ENCODE measurements at places on chromosomes 5 and 9.

- no peak for DNase-seq
These were observed 24.3 kb downstream of the BOD1 start for GRCh38 chr5:173592050-173592669.

DNA sequence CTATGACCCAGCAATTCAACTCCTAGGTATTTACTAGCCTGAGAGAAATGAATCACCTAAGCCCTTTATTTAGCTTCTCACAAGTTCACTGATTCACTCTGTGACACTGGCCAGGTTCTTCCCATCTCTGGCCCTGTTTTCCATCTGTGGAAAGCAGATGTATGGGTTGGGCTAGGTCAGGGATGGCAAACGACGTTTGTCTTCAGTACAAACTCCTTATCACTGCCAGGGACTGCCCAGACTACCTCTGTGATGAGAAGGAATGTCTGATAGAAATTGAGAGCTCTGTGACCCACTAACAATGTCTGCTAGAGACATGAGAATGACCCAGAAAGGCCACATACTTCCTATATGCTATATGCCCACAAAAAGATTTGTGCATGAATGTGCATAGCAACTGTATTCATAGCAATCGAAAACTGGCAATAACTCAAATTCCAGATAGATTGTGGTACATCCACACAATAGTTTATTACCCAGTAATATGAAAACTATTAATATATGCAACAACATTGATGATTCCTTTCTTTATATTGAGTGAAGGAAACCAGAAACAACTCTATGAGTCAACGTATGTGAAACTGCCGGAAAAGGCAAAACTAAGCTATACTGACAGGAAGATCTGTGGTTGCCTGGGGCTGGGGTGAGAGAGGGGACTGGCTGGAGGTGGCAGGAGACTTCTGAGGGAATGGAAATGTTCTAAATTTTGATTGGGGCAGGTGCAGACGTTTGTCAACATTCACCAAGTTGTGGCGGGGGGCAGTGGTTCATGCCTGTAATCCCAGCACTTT lies 32.0 kb upstream of the ADAM19 start:
- DNase-seq = no peak

- DNase-seq = no peak
These were observed 2.9 kb downstream of the EDIL3 start for GRCh38 chr5:84381502-84382362.

DNA sequence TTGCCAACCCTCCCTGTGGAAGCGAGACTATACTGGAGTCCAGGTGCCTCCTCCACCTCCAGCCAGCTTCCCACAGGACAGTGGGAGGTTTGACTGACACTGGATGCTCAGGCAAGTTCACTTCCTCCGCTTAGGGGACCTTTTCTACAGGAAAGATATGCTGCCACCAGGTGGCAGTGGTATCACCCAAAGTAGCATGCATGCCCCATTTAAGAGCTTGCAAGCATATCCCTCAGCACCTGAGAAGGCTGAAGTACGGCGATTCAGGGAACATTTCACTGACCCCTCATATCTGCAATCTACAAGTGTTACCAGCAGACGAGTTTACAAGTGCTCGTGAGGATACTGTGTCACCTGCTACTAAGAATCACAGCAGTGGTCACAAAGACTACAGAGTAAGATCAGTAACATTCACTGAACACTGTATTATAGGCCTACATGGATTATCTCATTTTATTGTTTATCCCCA lies 75.5 kb downstream of the KLHL3 start:
- DNase-seq = peak; percentile 86

GRCh38 chr5:133895979-133896845 lies 72.2 kb downstream of the C5orf15 start:
- DNase-seq = no peak

GRCh38 chr9:86685556-86685955 lies 261.8 kb downstream of the GAS1 start:
- no peak for DNase-seq

DNA sequence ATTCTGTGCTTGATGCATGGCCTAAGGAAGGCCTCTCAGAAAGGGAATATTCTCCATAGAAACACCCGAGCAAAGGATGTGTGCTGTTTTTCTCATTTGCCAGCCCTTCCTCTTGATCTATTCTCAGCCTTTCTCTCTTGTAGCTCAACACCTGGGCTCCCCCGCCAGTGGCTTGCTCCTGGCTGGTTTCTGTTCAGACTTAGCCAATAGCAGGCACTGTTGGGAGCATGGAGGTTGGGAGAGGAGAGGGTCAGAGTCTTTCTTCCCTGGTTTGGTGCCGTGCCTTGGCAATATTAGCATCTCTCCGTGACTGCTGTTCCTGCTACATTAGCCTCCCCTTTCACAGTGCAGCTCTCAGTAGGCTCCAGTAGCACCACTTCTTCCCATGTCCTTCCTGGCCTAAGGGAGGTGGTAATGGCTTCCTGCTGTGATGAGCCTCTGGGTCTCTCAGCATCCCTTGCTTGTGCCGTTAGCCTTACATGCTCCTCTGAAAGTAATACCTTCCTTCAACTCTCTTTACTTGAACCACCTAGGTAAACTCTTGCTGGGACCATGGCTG lies 269.7 kb upstream of the GAS1 start:
- DNase-seq = no peak

DNA sequence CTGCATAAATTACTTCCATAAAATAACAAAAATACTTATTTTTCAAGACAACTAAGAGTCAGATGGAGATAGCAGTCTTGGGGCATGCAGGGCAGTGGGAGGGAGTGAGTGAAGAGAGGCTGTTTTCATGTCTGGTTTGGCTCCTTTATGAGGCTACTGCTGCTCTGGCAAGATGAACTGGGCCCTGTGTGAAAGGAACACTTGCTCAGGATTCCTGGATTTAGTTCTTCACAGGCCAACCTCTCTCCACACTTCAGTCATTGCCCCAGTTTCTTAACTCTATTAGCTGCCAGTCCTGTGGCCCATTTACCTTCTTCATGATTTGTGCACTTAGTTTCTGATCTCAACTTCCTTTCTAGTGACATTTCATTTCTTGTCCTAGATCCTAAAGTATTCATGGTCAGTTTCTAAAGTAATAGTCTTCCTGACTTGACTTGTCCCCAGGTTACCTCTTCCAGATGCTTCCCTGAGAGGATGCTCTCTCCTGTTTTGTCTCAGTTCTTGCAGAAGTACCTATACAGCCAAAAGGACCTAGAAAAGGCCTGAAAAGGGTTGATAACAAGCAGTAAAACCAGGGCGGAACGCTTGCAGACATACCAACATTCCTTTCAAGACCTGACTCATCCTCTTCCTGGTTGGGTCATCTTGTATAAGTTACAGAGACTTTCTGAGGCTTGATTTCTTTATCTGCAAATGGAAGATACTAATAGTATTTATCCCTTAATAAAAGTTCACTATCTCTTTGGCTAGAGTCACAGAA lies 77.0 kb upstream of the ZFAND5 start:
- no peak for DNase-seq

DNA sequence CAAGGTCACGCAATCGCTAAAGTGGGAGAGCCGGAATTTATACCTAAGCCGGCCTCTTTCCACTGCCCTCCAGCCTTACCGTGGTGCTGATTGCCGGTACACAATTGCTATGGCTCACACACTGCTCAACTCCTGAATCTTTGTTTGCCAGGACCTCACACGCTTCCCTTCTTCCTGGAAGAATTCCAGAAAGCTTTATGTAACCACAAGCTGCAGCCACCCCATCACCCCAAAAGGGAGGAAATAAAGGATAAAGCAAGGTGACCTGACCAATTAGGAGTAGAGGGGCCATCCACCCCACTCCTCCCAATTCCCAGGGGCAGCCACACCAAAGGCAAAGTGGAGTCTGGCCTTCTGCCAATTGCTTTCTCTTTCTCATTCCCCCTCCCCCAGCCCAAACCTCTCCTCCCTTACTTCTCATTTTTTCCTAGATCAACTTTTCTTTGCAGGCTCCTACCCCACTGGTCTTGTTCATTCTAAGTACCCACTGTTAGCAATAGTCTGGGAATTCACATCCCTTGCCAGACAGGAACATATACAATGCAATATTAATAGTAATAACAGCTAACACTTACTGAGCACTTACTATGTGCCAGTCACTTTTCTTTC lies 18.0 kb upstream of the CDC23 start:
- DNase-seq = no peak

GRCh38 chr9:82410306-82410705 lies 421.7 kb downstream of the SPATA31D1 start:
- no peak for DNase-seq

DNA sequence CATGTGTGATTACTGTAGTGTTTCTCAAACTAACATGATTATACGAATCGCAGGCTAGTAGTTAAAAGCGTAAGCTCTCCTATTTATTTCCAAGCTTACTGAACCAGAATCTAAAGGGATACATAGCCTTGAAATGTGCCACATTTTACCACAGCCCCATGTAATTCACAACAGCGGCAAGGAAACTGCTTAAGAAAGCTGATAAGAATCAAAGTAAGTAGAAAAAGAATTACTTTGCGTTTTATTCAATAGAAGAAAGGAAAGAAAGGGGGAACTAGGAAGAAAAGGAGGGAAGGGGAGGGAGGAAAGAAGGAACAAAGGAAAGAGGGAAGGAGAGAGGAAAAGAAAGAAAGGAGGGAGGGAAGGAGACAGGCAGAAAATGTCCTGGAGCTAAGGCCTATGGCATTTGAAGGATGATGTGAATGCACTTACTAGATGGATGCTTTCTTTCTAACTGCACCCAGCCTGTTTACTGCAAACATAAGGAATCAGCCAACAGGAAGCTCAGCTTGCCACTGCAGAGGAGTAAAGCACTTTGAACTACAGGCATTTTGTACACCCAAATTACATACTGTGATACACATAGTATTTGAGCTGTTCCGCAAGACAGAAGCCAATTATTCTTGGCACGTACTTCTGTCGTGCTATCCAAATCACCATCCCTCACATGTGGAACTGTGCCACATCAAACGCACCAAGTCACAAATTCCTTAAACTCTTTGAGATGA lies 521.7 kb downstream of the RAB3C start:
- DNase-seq = no peak

DNA sequence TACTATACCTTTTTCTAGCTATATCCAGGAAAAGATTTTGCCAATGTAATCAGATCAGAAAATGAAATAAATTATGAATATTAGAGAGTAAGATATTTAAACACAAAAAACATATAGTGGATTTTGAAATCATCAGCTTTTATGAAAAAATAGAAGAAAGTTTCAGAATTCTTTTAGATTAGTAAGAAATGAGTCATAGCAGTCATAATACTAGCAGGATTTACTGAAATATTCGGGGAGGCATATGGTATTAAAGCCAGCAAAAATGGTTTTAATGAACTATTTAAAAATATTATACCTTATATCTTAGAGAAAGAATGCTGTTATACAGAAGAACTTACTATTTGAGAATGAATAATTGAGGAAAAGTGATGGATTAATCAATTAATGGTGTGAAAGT lies 303.6 kb upstream of the NUDT12 start:
- DNase-seq = no peak

DNA sequence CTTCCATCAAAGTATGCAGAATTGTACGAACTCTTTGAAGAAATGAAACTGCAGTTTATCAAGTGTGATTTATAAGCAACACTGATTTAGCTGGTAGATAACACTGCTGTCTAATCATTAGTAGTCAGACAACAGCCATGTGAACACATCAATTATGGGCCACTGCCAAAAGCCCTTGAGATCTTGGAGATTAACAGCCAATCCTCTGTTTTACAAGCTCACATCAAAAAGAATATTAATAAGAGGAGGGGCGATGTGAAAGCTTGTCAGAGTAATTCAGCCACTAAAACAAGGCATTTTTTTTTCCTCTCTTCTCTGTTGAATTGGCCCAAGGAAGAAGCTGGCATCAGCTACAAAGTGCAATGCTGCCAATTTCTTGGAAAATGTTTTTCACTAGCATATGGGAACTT lies 28.1 kb downstream of the ZNF608 start:
- DNase-seq = peak; percentile 30

GRCh38 chr9:135039266-135039870 lies 48.1 kb upstream of the OLFM1 start:
- no peak for DNase-seq

DNA sequence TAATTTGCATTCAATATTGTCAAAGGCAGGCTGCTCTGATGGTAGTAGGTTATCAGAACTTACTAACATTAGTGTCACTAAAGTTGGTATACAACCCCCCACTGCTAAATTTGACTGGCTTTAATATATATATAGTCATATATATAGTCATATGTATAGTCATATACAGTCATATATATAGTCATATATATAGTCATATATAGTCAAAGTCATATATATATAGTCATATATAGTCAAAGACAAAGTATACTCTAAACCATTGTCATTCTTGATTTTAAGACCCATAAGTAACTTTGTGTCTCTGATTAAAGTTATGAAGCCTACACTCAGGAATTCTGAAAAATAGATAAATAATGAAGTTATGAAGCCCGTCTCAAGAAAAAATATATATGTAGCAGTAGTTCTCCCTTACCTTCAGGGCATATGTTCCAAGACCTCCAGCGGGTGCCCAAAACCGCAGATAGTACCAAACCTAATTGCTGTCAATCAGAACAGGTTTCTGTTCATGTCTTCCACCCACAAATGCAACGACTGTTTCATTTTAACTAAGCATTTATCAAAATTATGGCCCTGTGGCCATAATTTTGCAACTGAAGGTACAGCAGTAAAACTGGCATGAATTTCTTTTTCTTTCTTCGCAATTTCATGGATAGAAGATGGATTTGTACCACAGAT lies 40.1 kb downstream of the TRPM6 start:
- no peak for DNase-seq

DNA sequence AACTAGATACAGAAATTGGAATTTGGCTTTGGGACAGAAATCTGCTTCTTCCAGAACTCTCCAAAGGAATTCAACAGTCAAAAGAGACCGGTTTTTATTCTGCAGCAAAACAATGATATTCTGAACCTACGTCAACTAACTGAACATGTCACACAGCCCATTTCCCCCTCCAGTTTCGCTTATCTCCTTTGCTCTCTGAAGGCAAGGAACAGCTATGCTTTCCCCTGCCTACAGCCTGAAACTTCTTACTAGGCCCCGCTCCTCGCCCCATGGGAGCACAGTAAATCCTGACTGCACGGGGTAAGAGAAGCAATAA lies 488 bp downstream of the SKIC3 start:
- no peak for DNase-seq
